ENCODE measurements at places on chromosomes 11 and 22.

DNA sequence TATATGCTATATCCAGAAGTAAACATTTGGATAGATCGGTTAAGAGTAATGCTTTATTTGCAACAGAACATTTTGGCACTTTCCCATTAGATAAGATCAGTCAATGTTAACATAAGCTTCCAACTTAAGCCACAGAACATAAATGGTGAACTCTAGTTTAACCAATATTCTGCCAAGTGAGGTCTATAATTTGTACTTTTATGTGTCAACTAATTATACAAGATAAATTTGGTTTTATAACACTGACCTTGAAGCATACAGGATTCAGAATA, 23.5 kb upstream of the BLID start:
- peak; percentile 66 for DNase-seq

DNA sequence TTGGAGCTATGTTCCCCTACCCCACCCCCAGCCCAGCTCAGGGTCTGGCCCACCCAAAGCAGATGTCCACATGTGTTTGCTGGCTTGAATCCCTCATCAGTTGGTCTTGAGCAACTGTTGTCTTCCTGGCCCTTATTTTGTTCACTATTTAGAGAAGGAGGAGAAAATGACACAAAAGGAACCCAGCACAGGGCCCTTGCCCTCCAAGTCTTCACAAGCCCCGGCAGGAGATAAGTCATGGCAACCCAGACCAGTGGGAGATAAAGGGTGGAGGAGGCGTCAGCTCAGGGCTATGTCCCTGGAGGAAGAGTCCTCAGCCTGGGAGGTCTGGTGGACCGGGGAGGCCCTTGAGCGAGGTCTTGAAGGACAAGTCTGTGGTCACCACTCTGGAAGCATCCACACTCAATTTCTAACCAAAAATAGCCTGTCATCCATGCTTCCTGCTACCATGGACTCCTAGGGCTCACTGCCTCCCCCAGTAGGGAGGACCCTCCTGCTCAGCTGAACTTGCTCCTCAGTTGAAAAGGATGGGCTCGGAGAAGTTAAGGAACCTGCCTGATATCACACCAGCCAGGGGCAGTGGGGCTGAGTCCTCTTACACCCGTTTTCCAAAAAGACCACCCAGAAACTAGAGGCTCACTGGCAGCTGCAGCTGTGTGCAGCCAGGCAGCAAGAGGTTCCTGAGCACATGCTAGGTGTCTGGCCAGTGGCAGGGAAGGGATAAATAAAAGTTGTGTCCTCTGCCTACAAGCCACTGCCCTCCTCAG, 1.8 kb upstream of the RAB3IL1 start:
- DNase-seq = no peak

GRCh38 chr11:131688048-131688693, 317.8 kb downstream of the NTM start:
- peak; percentile 68 for DNase-seq

- DNase-seq = peak; percentile 73
Measured at GRCh38 chr11:129854232-129854805, 38.7 kb downstream of the TMEM45B start.

GRCh38 chr22:48259991-48260670, 1497.7 kb downstream of the TBC1D22A start:
- no peak for DNase-seq

Data from NCI-H2081 (cell line).